ENCODE measurements at places on chromosomes 5 and 9.

GRCh38 chr5:135446615-135447014 lies 533 bp downstream of the DCANP1 start:
- no peak for DNase-seq

GRCh38 chr9:27365707-27366376 lies 68.9 kb upstream of the EQTN start:
- DNase-seq: no peak

DNA sequence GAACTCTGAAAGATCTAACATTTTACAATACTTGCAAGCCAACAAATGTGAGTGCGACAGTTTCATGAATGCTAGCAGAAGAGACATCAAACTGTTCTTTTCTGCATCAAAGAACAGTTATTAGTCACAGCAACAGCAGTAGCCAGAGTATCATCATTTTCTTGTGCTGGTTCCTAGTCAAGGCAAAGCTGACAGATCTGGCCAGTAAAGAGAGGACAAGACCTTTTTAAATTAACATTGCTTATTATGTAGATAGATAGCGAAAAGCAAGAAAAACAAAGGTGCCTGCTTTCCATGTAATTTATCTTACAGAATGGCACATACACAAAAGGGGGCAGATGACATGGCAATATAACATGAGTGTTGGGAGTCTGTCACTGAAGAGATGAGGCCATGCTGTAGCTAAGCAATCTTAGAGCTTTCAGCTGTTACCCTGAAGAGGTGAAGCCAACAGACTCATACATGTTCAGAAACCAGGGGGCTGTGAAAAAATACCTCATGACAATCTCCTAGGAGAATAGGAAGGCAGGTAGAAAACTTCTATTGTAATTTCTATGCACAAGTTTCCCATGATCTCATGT lies 626.6 kb upstream of the TYRP1 start:
- no peak for DNase-seq

GRCh38 chr5:115888027-115888426 lies 46.3 kb downstream of the AP3S1 start:
- DNase-seq: no peak

DNA sequence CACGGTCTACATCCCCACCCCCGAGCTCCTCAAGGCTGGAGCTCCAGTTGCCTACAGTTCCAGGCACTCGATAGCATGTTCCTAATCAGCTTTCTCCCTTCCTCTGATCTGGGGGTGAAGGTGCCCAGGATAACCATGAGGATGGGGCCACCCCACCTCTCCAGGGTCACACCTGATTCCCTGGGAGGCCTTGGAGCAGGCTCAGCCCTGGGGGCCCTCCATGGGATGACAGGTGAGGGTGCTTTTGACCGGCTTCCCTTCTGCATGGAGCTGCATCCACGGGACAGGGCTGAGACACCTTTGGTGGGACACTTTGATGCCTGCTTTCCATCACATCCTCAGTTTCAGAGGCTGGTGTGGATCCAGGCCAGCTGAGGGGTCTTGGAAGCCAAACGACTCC lies 28.6 kb downstream of the GADD45G start:
- DNase-seq: no peak

- peak; percentile 79 for DNase-seq
Measured at GRCh38 chr5:96714951-96715451, 52.8 kb downstream of the CAST start.

GRCh38 chr5:143033535-143034250 lies 263.5 kb downstream of the ARHGAP26 start:
- no peak for DNase-seq

DNA sequence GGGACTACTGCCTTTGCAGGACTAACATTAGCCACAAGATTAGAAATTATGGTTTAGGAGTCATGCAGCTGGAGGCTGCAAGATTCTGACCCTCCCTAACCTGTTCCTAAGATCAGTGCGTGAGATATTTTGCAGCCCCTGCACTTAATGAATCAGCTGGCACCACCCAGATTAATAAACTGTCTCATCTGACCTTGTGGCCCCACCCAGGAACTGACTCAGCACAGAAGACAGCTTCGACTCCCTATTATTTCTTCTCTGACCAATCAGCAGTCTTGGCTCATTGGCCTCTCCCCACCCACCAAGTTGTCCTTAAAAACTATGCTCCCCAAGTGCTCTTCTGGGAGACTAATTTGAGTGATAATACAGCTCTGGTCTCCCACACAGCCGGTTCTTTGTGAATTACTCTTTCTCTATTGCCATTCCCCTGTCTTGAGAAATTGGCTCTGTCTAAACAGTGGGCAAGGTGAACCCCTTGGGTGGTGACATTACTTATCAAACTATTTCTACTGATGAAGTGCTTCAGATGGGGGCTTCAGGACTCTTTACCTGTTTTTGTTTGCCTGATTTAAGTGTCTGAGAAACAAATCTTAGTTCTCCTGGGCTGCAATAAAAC lies 17.0 kb downstream of the CTSL start:
- no peak for DNase-seq

- no peak for DNase-seq
Measured at GRCh38 chr9:29616844-29617243, 2043.6 kb upstream of the C9orf72 start.

GRCh38 chr9:4902135-4902475 lies 83.0 kb upstream of the JAK2 start:
- DNase-seq: no peak

- no peak for DNase-seq
Measured at GRCh38 chr5:36060420-36060887, 6.2 kb downstream of the UGT3A2 start.

DNA sequence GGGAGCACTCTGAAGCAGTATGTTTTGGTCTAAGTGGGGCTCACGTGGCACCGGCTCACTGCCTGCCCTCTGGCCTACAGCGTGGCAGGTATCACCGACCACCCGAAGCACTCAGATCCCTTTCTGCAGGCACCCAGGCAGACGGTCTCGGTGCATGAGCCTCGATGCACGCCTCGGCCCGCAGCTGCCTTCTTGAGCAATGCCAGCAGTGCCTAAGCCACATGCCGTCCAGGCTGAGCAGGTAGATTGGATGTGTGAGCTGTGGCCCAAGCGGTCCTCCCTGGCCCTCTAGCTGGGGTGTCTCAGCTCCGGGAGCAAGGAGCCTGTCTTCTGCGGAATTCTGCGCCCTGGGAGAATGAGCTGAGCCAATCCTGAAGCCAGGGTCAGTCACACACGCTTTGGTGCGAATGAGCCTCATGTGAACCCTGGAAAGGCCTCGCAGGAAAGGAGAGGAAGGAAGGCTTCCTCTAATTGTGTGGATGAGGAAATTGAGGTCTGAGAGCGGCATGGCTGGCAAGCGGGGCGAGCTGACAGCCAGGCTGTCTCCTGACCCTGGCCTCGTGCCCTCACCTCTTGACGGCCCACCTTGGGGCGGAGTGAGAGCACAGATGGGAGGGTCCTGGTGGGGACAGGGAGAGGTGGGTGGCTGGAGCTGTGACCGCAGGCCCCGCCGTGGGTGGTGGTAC lies 14.4 kb downstream of the RXRA start:
- no peak for DNase-seq

DNA sequence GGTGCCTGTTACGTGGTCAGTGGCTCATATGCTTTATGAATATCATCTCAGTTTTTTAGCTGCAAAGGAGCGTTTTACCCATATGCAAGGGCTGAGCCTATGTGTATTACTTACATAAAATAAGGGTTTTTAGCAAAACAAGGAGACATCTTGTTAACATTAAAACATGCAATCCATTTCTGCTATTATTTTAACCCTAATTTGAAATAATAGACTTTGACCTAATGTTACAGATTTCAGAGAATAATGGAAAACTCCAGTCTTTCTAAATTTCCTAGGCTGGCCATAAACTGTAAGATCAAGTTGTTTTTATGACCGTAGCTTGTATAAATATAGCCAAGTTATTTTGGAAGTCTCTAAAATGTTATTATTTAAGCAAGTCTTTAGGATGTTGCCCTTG lies 121.1 kb upstream of the SEMA6A start:
- DNase-seq: no peak

DNA sequence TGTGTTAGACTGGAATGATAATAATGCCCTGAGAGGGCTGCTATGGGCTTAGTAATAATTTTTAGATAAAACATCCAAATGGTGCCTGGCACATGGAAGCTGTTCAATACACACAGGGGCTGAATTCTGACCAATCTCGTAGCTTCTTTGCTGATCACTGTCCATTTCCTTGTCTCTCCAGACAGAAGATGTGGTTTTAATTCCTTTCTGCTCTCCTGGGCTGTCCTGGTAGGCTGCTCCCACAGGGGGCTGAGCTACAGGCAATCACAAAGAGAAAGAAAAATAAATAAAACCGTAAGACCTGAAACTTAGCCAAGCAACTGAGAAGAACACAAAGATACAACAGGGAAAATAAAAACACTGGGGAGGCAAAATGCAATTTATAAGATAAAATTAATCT lies 136.5 kb downstream of the CDK5RAP2 start:
- no peak for DNase-seq

GRCh38 chr5:111469903-111470302 lies 42.4 kb downstream of the STARD4 start:
- DNase-seq: no peak

- no peak for DNase-seq
Measured at GRCh38 chr5:142841511-142842265, 71.5 kb downstream of the ARHGAP26 start.

DNA sequence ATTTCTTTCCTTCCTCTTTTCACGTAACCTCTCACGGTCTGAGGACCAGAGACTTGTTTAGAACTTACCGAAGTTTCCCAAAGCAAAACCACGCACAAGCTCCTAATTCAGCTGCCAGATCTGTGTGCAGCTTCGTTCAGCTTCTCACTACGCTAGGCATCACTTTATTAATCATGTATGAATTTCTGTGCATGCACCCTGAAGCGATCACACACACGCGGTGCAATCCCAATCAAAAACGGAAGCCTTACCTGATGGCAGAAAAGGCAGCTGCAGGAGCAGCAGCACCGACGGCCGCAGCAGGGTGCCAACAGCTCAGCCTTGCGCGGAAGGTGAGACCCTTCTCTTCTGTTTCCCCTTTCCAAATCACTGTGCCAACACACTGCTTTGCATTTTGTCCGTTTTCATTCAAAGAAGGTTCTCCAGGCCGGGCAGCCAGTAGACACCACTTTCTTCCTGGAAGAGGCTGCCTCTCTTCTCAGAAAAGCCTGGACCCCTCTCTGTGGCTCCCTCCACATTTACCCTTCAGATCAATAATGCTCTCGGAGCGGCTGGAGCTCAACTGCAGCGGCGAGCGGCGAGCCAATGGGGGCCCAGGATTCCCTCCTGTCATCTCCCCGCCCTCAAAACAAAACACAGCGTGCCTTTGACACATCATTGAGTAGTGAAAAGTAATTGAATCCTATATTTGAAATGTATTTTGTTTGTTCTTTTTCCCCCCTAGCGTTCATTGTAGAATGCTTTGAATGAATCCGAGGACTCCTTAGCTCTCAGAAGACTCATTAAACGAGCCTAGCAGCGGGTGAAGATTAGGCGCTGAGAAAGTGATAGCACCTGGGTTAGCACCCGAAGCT lies at the start of gene CDH12:
TSS of gene CDH12 (minus strand) at position 538 of the 854 bp plus-strand sequence.
- DNase-seq: no peak

DNA sequence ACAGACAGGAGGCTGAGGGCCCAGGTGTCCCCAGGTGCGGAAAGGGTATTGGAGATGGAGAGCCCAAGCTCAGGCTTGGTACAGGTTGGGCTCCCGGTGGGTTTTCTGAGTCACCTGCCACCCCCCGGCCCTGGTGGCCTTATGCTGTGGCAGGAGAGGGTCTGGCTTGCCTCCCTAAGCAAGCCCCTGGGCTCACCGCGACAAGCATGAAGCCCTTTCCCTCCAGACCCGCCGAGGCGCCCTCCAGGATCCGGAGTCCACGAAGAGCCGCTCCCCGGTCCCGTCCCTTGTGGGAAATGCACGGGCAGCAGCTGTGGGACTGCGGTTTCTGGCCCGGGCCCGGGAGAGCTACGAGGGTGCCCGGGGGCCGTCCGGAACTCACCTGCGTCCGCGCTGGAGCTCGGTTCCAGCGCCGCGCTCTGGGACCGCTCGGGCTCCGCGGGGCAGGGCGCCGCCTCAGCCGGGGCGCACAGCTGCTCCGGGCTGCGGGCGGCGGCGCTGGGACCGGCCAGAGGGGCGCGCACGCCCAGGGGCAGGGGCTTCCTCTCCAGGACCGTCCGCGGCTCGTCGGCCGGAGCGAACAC lies 757 bp downstream of the SAPCD2 start:
- no peak for DNase-seq

- DNase-seq: no peak
Measured at GRCh38 chr9:91992461-91993041, 42.5 kb upstream of the ROR2 start.

GRCh38 chr9:89078421-89078820 lies 87.2 kb downstream of the S1PR3 start:
- no peak for DNase-seq

GRCh38 chr5:146363161-146363874 lies 24.7 kb downstream of the POU4F3 start:
- DNase-seq: no peak

GRCh38 chr5:95837492-95837891 lies 15.0 kb upstream of the GLRX start:
- no peak for DNase-seq

DNA sequence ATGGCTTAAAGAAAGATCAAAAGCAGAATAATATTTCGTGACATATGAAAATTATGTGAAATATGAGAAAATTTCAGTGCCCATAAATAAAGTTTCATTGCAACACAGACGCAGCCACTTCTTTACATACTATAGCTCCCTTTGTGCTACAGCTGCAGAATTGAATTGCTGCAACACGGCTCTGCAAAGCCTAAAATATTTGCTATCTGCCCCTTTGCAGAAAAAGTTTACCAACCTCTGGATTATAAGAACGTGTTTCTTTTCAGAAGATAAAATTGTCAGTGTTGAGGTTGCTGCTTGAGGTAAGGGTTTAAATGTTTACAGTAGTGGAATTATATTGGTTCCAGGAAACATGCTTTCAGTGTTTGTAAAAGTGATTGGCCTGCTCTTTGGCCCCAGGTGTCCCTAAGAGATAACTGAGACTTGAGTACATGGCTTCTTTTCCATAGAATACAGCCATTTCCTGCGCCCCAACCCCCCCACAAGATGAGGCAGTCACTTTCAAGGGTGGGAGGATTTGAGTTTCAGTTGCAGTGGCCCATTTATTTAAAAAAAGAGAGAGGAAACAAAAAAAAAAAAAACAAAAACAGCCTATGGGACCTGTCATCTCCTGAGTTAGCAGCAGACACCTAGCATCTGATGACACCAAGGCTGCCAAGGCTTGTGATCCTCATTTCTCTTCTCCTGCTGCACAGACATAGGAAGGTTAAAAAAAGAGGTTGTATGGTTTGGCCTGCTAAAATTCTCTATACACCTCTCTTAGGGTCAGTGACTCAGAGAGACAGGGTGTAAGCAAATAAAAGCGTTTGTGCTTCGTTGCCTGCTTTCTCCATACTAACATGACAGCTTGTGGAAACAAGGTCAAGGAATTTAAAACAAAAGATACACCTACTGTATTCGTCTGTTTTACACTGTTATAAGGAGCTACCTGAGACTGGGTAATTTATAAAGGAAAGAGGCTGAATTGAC lies 28.0 kb upstream of the HTR4 start:
- no peak for DNase-seq

GRCh38 chr9:132742821-132743311 lies 72.6 kb downstream of the GTF3C4 start:
- peak; percentile 27 for DNase-seq

GRCh38 chr9:89905606-89906338 lies 301.0 kb downstream of the GADD45G start:
- no peak for DNase-seq

GRCh38 chr5:15233566-15233965 lies 266.4 kb upstream of the FBXL7 start:
- DNase-seq: no peak
